ENCODE measurements at places on chromosomes 13 and 19.

DNA sequence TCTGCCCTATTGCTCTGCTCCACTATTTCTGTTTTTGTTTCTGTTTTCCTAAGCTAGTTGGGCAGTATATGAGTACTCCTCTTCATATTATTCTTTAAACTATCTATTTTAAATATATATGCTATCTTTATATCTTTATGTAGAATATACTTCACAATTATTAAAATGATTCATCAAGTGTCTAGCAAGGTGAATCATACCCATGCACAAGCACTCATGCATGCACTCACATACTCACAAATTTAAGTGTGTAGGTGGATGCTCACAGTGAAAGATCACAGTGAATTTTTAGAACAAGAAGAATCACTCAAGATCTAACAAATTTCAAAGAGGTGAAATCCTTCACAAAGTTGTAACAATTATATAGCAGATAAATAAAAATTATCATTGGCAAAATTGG is 435.6 kb upstream of the SLITRK5 start:
- DNase-seq, result no peak

DNA sequence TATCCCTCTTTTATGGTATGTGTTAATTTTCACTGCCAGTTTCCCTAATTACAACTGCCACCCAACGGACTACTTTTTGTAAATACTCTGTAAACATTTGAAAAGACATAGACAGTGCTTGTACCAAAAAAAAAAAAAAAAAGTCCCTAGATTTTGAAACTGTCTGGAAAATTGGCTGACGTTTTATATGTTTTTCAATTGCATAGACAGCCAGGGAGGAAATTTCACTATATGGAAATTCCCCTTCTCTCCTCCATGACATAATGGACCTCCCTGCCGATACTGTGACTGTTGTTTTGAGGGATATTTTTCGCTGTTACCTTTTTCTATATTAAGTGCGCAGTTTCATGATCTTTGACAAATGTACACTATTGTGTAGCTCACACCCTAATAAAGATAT is 43.4 kb downstream of the C13orf42 start:
- no peak for DNase-seq

DNA sequence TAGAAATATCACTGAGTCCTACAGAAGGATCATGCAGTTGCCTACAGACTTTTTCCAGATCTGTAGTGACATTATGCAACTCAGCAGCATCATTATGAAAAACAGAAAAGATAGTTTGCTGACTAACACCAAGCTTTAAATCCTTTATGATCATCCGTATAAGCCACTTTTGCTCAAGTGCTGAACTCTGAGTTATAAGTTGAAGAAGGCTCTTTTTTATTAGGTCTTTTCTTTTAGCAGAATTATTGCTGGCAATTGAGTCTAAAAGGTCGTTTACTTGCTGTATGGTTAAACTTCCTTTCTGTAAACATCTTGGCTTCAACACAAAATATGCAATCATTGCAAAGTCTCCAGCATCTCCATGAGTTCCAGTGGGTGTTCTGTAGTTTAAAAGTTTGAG is 4.8 kb downstream of the LIG4 start:
- no peak for DNase-seq

- DNase-seq, result no peak
Measured at GRCh38 chr19:38922482-38922881, 8.1 kb downstream of the SARS2 start.

GRCh38 chr13:97492684-97493371 is 58.9 kb downstream of the RAP2A start:
- no peak for DNase-seq

All from amygdala (tissue), 56 donors.